Hematopoietic multipotent progenitor cell treated with erythropoietin and hydrocortisone succinate and interleukin-3 and kit ligand, for 8 days (in vitro differentiated cells): ENCODE measurements at places on chromosomes 1 and 21.

DNA sequence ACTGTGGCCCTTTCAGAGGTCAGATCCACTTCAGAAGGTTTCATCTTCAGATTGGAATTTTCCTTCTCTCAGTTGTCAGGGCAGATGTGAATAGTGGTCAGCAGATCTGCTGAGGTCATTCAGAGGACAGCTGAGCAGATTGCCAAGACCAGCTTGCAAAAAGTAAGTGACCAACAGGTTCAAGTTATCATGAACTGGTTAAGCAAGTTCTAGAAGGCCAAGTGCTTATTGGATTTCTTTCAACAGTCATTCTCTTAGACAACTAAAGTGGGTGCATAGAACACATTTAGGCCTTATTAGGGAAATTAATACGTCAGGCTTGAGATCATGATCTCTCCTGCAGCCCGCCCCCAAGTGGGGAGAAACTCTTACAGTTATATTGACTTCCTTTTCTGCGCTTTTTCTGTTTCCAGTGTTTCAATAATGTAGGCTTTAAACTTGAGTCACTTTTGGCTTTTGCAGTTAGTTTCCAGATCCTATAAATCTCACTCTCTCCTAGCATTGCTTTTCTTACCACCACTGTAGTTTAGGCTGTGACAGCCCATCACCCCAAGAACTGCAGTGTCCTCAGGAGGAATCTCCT lies 96.4 kb downstream of the C1orf21 start:
- peak; percentile 9 for DNase-seq

GRCh38 chr1:227893300-227893948 lies 54.3 kb downstream of the WNT9A start:
- no peak for DNase-seq

DNA sequence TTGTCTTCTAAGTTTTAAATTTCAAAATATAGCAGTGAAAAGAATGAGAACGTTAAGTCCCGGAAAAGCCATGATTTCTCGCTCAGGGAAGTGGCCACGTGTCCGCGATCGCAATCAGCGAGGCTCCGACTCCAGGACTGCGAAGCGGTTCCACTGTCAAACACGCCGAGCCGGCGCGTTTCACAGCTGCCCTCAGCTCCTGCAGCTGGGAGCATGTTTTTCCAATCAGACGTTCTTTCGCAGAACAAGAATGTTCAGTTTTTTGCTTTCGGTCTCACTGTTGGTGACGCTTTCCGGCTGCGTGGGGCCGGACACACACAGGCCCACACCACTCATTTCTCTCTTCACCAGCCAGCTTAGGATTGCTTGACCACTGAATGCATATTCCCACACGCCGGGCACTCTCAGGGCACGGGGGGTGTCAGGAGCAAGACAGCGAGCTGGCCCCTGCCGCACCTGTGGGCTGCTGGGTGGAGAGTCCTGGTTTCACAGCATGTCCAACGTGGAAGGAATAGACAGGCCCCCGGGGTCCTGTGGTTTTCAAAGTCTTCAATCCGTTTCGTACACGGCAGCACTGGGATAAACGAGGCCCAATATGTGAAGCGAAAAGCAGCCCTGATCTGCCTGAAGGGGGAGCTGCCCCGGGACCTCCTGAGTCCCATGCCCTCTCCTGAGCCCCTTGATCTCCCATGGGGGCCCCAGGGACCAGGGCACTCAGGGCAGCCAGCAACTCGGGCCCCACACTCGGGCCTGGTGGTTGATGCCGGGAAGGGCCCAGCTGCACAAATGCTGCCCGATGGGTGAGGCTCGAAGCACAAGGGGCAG lies 47.3 kb upstream of the COL18A1 start:
- no peak for DNase-seq

GRCh38 chr1:223250632-223251015 lies 107.6 kb upstream of the TLR5 start:
- DNase-seq, result no peak

DNA sequence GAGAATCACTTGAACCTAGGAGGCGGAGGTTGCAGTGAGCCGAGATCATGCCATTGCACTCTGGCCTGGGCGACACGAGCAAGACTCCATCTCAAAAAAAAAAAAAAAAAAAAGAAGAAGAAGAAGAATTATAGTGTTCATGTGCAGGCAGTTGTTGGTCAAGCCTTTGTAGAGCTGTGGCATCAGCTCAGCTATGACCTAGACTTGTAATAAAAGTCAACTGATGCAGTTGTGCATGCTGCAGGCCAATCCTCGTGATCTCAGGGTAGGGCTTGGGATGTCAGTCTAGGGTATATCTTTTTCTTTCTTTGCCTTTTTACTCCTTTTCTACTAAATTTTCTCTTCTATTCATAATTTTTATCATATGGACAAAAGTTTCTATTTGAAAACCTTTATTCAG lies 76.2 kb downstream of the C1orf21 start:
- no peak for DNase-seq

GRCh38 chr1:116886291-116886878 lies 23.3 kb upstream of the PTGFRN start:
- no peak for DNase-seq

DNA sequence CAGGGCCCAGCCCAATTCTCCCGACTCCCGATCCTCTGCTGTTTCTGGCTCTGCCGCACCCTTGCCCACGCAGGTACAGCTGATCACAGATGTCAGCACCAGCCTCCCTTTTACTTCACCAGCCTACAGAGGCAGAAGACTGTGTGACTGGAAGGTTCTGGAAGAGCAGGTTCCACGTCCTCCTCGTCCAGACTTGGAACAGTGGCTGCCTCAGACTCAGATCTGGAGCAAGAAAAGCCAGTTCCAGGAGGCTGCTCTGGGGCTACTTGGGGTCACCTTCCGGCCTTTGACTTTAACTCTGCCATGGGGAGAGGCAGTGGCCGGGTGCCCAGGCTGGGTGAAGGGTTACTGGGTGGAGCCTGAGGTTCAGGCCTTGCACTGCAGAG lies 16.1 kb upstream of the KLHDC7A start:
- no peak for DNase-seq

GRCh38 chr1:24805534-24806301 lies 60.5 kb downstream of the CLIC4 start:
- DNase-seq, result no peak

- no peak for DNase-seq
Observed at GRCh38 chr1:228866468-228866867, 131.2 kb downstream of the RHOU start.

DNA sequence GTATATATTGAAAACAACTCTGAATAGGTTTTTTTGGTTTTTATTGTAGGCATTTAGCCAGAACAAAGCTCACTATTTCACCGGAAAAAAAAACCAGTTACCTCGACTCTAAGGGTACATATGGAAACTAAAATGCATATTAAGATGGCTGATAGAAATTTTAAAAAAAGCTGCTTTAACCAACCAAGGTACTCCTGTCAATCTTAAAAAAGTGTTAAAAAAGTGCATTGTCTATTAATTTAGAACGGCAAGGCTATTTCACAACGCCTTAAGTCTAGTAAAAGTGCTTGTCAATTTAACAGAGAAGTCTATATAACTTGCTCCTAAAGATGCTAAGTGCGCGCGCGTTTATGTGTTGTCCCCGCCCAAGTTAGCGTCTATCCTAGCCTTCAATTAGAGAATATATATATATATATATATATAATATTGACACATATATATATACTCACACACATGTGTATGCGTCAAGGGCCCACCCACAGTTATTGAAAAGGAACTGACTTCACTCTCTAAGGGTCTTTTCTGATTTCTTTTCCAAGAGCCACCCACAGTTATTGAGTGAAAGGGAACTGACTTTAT lies 934 bp downstream of the ASPM start:
- DNase-seq, result peak; percentile 19

DNA sequence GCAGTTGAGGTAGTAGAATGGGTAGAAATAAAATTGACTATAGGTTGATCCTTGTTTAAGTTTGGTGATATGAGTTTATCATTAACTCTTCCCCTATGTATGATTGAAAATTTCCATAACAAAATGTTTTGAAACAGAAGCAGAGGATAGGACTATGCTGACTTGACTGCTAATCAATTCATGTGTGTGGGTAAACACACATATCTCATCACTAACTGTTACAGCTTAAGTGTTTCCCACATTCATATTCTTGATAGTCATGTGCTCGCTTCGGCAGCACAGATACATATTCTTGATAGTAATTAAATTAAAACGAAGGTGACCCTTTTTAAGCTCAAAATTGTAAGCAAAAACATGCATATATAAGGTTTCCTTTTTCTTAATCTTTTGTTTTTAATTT lies 68.2 kb upstream of the SAMSN1 start:
- no peak for DNase-seq

- peak; percentile 62 for DNase-seq
Observed at GRCh38 chr1:152185544-152186391, 26.7 kb upstream of the RPTN start.
